ENCODE measurements at places on chromosomes 3 and 15.

DNA sequence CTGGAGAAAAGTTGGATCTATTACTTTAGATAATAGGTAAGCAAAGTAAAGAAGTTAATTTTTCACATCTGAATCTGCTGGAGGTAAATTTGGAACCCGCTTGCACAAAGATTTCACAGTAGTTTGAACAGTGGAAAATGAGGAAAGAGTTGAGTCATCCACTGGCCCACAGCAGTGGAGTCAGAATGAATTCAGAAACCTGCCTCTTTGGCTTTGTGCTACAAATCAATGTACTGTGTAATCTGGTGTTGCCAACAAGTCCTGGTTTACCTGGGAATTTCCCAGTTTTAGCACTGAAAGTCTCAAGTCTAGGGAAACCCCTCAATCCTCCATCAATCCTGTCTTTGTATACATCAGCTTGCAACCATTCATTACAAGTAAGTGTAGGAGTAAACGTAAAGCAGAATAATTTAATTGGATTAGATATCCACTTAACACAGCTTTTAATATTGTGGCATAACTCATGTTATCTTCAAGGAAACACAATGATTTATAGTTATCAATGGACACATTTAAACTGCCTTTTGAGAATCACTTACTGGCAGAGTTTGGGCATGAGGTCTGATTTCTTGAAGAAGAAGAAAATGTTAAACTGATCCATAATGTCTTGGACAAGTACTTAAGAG, 100.6 kb downstream of the DCLK3 start:
- no peak for DNase-seq

DNA sequence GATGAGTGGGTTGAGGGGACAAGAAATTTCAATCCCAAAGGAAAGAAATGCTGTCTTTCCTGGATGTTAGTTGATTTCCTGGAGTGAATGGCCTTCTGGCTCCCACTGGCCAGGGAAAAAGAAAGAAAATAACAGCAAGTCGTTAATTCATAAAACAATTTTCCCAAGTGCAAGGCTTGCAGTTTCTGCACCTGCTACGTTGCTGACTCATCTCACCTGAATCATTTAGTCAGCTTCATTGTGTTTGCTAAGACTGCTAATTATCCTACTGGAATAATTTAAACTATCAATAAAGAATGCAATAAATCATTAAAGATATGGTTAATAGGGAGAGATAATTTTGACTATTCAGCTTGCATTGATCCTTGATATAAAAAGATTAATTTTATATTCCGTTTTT, 387.6 kb downstream of the ROBO2 start:
- no peak for DNase-seq

DNA sequence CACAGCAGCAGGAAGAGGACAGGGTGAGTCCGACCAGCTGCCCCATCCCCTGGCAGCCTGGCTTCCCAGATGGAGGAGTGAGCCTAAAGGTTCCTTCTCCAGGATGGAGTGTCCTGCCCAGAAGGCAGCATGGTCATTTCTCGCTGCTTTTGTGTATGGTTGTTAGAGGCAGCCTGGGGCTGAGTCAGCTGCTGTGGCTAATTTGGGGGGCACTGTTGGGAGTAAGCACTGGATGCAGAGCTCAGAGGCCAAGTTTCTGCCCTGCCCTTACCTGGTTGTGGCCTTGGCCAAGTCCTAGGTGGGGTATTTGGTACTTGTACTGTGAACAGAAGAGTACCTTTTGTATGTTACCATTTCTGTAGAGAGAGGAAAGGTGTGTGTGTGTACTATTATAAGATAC, 78.6 kb downstream of the ADAMTS7 start:
- DNase-seq, result no peak

DNA sequence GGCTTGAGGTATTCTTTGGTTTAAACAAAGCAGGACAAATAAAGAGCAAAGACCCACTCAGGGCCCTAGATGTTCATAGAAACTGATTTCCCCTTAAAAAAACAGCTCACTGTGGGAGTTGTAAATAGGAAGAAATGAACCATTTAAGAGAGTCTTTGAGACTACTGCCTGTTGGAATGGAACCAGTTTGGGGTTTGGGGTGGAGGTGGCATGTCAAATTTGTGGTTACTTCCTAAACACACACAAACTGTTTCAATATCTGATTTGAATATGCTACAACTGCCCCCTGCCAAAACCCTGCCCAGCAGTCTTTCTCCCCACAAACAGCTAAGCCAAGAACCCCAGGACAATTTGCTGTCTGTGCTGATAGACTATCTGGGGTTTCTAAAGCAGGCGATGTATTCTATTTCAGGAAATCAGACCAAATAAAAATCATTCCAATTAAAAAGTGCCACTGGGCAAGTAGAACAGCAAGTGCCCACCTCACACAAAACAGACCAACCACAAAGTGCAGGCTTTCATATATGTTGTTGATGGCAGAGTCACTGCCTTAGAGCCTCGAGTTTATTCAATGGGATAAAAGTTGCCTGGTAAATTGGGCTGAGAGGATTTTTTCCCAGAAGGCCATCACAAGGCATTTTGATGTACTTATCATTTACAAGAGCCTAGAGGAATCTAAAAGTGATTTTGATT, 293.9 kb upstream of the PROK2 start:
- no peak for DNase-seq

- no peak for DNase-seq
Measured at GRCh38 chr3:117853923-117854668, 1144.5 kb downstream of the TUSC7 start.

DNA sequence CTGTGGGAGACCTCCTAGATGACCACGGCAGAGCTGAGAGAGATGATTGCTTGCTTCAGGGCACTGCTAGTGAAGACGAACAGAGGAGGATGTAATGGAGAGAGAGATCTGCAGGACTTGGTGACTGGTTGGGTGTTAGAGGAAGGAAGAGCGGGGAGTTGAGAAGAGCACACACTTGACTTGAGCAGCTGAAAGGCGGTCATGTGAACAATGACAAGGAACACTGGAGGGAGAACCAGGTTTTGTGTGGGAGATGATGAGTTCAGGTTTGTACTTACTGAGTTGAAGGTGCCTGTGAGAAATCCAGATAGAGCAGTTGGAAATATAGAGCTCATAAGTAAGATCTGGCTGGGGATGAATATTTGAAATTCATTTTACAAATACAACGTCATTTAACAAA, 40.3 kb downstream of the CDAN1 start:
- DNase-seq, result no peak

DNA sequence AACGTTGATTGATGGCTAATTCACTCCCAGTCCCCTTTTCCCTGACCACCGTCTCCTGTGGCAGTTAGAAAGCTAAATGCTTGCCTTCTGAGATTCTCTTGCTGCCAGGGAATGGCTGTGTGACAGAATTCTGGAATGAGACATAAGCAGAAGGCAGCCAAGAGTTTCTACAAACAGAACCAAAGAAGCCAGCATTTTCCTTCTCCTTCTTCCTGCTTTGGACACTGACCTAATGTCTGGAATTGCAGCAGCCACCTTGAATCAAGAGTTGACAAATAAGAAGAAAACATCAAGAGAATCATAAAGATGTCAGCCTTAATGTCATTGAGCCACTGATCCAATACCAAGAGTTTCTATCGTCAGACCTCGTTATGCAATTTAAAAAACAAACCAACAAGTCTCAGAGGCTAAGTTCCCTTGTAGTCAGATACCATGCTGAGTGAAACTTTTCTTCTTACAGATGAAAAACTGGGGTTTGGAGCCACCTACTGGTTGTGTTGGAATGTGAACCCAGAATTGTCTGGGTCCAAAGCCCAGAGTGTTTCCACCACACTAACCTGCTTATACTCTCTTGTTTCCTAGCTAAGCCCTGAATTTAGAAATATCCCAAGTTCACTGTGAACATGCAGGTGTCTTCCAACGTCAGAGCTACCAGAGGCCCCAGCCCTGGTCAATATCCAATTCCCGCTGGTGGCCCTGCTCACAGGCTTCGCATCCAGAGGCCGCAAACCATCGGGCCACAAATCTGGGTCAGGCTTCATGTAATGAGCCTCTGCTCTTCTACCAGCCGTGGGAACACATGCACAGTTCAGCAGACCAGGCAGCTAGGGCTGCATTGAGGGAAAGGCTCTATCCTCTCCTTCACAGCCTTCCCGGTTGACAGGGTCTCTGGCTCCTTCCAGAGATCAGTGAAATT, 42.5 kb downstream of the MCF2L2 start:
- peak; percentile 74 for DNase-seq

- peak; percentile 89 for DNase-seq
Measured at GRCh38 chr15:74317820-74318375, 49.5 kb downstream of the CYP11A1 start.

- no peak for DNase-seq
Measured at GRCh38 chr3:157384031-157384430, 52.6 kb upstream of the PTX3 start.

DNA sequence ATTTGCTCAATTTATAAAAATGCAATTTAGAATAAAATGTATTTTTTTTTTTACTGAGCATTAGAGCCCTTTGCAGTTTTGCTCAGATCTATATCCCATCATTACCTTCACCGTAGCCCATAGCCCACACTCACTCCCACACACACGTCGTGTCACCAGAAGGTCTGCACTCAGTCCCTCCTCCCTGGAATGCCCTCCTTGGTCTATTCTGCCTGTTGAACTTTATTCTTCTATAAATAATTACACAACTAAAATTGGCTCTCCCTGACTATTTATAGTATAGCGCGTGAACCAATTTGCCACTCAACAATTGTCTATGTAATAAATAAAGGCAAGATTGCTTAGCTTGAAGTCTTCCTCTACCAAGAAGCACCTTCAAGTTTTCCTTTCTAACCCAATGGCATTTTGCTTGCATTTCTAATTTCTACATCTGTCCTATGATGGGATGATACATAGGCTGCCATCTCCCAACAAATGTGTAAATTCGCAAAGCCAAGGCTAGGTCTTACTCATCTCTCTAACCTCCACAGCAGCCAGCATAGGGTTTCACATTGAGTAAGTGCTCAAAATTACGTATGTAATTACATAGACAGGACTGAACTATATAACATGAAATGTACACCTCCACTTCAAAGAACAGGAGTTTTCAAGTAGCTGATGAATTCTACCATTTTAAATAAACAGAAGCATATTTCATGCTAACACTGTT, 172.0 kb upstream of the HES1 start:
- no peak for DNase-seq

DNA sequence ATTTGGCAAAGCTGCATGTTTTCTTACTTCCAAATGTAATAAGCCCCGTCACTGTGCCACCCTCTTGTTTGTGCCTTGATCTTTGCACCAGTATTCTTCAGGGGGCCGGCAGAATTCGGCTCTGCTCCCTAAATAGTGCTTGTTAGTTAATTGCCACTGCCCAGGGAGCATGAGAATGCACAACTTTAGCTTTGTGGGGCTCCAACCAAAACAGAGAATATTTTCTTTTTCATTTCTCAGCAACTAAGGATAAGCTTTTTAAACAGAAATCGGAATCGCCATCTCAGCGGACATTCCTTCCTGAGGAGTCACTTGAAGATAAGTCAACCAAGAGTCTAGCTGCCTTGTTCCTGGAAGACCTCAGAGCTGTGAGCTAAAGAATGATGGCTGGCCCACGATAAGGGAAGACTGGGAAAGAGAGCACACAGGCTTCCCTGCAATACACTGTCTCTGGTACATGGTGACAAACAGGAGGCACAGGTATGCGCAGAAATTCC, 106.0 kb downstream of the LRIG1 start:
- DNase-seq, result no peak

- DNase-seq, result no peak
Measured at GRCh38 chr15:75544359-75544758, 34.8 kb downstream of the PTPN9 start.

DNA sequence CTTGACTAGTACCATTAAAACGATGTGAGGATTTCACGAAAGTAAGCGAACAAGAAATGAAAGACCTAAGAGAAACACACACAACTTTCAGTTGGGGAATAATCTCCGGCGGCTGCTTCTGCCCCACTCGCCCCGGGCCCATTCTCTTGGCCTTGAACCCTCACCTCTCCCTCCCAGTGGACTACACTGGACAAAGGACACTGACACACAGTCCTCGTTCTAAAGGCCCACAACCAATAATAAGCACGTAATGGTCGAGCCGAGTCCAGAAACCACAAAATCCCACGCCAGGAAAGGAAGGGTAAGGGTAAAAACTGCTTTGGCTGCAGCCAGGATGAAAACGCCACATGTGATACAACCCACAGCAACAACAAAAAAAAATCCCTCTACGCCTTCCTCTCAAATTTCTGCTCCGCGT, 469 bp downstream of the ZNF770 start:
- no peak for DNase-seq
